Pulmonary artery endothelial cell (primary cell): ENCODE measurements at places on chromosomes 6 and 20. TPM values are rescaled to one million over a fixed set of nuclear protein-coding genes. Genes with fewer than 3 reads are reported as not detected.

Gene CCN6
- 0.07 TPM in 1 of 2 replicates, not detected in the other for total RNA-seq

Gene PRKN
- total RNA-seq, result 0.39 and 0.59 TPM in 2 replicates

Gene REV3L
- 19.7 and 20.0 TPM in 2 replicates for total RNA-seq

- DNase-seq, result no peak
These were observed 14.9 kb downstream of the KCNQ5 start for GRCh38 chr6:72636786-72637185.

- no peak for DNase-seq
These were observed 40.3 kb upstream of the TBX18 start for GRCh38 chr6:84804720-84805119.

DNA sequence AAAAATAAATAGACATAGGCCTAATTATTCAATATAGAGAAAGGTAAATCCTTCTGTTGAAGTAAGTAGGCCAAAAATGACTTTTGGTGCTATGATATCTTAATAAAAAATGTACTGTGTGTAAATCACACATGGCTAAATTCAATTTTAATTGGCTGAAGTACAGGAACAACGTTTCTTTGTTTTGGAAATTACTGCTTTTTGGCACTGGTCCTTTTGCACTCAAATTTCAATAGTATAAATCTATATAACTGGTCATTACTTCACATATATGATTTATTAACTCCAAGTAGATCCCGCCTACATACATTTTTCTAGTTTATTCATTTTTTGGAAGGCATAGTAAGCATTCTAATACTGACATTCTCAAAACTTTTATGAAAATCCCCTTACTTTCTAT is 114.5 kb downstream of the RALGAPA2 start:
- DNase-seq, result no peak

- no peak for DNase-seq
These were observed 46.9 kb upstream of the QKI start for GRCh38 chr6:163367497-163368183.

GRCh38 chr6:55825402-55826051 is 49.9 kb downstream of the BMP5 start:
- DNase-seq, result peak; percentile 3

GRCh38 chr6:1589208-1589607 is 20.5 kb upstream of the FOXC1 start:
- DNase-seq, result no peak

DNA sequence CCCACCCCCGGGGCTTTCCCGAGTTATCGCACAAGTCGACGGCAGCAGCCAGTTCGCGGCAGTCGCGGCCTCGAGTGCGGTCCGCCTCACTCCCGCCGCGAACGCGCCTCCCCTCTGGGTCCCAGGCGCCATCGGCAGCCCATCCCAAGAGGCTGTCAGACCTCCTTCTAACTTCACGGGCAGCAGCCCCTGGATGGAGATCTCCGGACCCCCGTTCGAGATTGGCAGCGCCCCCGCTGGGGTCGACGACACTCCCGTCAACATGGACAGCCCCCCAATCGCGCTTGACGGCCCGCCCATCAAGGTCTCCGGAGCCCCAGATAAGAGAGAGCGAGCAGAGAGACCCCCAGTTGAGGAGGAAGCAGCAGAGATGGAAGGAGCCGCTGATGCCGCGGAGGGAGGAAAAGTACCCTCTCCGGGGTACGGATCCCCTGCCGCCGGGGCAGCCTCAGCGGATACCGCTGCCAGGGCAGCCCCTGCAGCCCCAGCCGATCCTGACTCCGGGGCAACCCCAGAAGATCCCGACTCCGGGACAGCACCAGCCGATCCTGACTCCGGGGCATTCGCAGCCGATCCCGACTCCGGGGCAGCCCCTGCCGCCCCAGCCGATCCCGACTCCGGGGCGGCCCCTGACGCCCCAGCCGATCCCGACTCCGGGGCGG is 1.6 kb downstream of the GNAS start:
- no peak for DNase-seq

- no peak for DNase-seq
These were observed 30.2 kb downstream of the PHACTR3 start for GRCh38 chr20:59634435-59635005.

- no peak for DNase-seq
These were observed 276.3 kb upstream of the AGPAT4 start for GRCh38 chr6:161549977-161550655.

DNA sequence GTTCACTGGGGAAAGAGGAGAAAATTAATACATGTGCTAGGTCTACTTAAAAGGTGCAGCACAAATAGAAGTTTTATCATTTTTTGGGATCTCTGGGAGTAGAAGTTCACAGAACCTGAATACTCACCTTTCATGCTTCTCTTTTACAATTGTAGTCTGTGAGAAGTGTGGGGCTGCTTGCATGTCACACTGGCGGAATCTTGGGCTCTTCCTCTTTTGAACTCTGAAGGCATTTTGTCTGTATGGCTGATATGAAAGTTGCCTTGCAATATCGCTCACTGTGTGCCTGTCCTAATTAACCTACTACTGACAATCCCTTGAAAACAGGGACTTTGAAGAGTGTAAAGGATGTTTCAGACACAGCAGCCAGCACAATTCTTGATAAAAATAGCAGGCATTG is 65.9 kb upstream of the CLDN20 start:
- no peak for DNase-seq

GRCh38 chr6:12969966-12970365 is 253.4 kb downstream of the PHACTR1 start:
- no peak for DNase-seq

- DNase-seq, result no peak
These were observed 15.4 kb upstream of the IP6K3 start for GRCh38 chr6:33761922-33762629.

DNA sequence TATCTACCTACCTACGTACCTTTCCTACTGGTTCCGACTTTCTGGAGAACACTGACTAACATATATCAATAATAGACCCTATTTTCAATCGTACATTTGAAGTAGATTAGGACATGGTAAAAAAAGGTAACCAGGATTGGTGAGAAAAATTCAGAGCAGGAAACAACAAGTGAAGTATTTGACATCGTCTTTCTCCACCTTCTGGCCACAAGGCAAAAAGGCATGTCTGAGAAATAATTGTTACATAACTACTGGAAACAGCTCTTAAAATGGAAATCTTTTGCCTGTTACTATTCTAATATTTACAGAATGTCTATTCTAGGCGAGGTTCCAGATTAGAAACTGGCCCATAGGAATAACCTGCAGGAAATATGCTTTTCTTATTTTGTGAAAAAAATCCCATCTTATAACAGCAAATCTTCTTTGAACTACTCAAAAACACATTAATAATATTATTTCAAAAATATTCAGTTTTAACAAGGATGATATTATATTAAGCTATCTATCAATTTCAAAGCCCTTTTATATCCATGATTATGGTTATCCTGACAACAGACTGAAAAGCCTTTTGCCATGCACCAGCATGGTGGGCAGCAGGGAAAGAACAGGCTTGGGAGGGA is 80.8 kb downstream of the RCAN2 start:
- DNase-seq, result peak; percentile 1

GRCh38 chr6:116271149-116271708 is 8.5 kb downstream of the TSPYL1 start:
- no peak for DNase-seq

DNA sequence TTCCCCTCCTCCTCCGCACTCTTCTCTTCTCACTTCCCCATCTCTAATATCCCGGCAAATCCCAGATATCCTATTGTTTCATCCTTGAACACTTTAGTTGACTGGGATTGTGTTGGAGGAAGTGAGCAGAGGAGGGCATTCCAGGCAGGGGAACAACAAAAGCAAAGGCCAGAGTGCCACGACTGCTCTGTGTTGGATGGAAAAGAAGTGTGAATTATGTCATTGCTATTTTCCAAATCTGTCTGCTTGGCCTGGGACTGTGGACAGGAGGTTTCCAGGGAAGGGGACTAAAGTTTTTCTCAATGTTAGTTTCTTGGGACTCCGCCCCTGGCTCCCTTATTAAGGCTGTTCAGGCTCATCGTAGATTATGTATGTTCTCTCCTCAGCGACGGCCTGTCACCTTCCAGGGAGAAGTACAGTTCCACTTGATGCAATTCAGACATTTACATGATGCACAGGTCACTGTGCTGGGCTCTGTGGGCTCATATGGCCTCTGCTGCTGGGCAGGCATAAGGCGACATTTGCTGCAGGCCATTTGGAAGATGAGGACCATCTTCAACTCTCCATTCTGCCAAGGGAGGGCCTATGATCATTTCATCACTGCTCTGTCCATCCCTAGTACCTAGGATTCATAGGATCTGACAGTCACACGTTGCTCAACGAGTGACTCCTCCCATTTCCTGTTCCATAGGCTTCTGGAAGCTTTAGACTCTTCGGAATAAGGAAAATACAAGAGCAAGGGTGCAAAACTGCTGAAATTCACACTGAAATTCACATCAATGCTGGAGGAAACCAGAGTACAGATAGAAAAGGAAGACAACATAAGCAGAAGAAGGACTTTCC is 99.1 kb upstream of the KCNK16 start:
- DNase-seq, result no peak

DNA sequence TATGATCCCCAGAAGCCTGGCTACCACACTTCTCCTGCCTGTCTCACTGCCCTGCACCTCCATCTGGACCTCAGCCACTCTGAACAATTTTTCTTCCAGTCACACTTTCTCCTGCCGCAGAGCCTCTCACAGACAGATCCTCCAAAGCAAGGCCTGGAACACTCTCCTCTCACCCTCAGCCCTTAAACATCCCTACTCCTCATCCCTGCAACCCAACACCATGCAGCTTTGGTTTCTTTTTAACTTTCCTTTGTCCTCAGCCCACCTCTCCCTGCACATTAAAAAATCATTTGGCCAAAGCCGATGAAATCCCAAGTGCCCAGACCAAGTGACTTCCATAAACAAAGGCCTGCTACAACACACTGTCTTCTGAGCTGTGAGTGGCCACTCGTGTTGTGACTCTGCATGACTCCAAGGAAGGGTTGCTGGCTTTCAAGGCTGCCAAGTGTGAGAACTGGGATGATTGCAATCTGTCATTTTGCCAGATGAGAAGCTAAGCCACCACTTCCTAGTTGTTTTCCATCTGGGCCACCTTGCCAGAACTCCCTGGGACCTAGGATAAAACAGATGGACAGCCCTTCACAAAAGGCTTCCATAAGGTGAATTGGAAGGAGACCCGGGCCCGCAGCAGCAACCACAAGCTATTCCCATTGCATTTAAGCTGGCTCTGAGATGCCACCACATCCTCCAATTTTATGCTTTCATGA is 144.4 kb upstream of the SSTR4 start:
- DNase-seq, result no peak

DNA sequence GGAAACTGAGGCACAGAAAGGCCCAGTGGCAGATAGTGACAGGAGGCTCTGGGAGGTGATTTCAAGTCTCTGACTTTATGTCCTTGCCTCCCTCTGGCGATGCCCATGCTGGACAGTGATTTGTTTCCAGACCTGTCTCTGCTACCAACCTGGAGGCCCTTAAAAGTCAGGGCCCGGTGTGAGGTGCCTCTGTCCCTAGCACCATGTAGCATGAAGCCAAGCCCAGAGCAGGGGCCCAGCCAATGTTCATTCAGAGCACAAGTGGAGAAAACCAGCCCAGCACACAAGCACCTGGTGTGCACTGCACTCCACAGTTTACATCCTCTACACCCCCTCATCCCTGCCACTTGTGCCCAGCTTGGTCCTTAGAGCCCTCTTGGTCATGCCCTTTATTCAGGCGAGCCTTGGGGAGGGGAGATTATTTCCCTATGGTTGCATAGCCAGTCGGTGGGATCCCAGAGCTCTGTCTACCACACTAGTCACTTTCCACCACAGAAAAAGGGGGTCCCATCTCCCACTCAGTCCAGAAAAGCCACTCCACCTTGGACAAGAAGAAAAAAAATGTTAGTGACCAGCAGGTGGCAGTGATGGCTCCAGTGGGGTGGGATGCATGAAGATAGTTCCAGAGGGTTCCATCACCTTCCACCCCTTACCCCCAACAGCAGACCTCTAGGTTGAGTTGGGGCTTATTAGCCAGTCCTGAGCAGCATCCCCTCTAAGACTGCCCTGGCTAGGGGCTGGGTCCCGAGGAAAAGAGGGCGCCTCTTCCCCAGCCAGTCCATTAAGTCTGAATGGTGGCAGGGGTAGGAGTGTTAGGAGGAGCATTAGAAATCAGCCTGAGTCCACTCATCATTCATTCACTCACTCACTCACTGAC is 30.9 kb downstream of the KIAA1755 start:
- DNase-seq, result no peak

DNA sequence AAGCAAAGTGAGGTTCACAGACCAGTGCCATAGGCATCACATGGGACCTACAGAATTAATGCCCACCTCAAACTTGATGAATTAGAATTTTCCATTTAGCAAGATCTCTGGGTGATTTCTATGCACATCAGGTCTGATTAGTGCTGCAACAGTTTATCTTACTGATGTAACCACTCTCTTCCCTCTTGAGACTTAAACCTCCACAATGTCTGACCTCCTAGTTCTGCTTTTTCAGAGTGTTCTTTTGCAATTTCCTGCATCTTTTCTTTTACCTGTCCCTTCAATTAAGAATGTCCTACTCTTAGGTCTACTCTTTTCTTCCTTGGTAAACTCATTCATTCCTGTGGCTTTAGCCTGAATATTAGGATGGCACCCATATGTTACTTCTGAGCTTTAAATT is 615.3 kb downstream of the TFAP2A start:
- DNase-seq, result no peak

DNA sequence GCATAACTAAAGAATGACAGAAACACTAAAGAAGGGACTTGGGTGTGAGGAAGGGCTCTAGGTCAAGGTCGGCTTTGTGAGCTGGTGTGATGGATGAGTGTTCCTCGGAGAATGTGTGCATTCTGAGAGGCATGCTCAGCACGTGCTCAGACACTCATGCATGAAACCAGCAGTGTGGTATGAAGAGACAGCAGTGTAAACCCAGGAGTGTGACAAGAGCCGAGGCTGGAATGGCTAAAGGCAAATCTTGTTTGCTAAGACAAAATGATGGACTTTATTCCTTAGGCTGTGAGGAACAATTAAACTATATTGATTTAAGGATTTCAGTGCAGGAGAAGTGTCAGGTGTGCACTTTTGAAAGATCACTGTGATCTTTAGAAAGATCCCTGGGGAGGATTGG is 107.4 kb upstream of the MAP7 start:
- no peak for DNase-seq

- DNase-seq, result no peak
These were observed 20.9 kb downstream of the KCTD20 start for GRCh38 chr6:36463676-36464075.
